A549 treated with GW870086 at 1 μM for 4 hours (cell line): ENCODE measurements at places on chromosomes 12 and 14. TPM values are rescaled to one million over a fixed set of nuclear protein-coding genes. Genes with fewer than 3 reads are reported as not detected.

The SLC6A15 gene
- 3.7 to 4.9 TPM (median 4.7 TPM) in 5 replicates for total RNA-seq

The TAS2R50 gene
- total RNA-seq, result not detected in 5 replicates

The ASIC1 gene
- total RNA-seq, result 4.9 to 6.2 TPM (median 5.6 TPM) in 5 replicates

The RDH11 gene
- total RNA-seq, result 55.6 to 63.7 TPM (median 61.9 TPM) in 5 replicates

The IFI27L1 gene
- 18.3 to 22.4 TPM (median 20.2 TPM) in 5 replicates for total RNA-seq

The DDX23 gene
- total RNA-seq, result 71.7 to 79.1 TPM (median 78.2 TPM) in 5 replicates

The SERPINA5 gene
- total RNA-seq, result 0.14 to 0.29 TPM (median 0.17 TPM) in 4 of 5 replicates, not detected in the other

The KRT6C gene
- not detected in 5 replicates for total RNA-seq

The KTN1 gene
- 85.4 to 136 TPM (median 114 TPM) in 5 replicates for total RNA-seq

The NKX2-8 gene
- total RNA-seq, result 1.6 to 4.2 TPM (median 3.2 TPM) in 5 replicates

The TCTN1 gene
- total RNA-seq, result 26.0 to 35.5 TPM (median 30.0 TPM) in 5 replicates

The UNG gene
- 81.1 to 85.2 TPM (median 82.8 TPM) in 5 replicates for total RNA-seq

The GLTP gene
- total RNA-seq, result 19.9 to 22.3 TPM (median 21.4 TPM) in 5 replicates

The GALNT16 gene
- total RNA-seq, result 2.5 to 3.8 TPM (median 3.6 TPM) in 5 replicates

The GDF3 gene
- not detected in 5 replicates for total RNA-seq
